ENCODE measurements at places on chromosomes 13 and 19.

- no peak overlapping the region for H3K4me3 ChIP-seq
- no peaks in the 10 kb centered on the region for H3K4me1 ChIP-seq
Observed at GRCh38 chr13:101390461-101390860, 25.8 kb downstream of the NALCN start.

DNA sequence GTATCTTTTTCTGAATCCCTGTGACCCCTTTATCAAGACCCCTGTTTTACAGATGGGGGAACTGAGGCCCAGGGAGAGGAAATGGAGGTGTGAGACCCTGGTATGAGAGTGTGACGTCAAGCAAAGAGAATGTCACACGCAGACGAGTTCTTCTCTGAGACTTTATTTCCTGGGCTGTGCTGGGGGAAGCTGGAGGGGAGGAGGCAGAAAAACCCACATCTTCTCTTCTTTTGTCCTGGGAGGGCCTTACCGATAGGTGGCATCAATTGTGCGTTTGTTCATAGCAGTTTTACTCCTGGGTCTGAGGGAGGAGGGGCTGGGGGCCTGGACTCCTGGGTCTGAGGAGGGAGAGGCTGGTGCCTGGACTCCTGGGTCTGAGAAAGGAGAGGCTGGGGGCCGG, 4.9 kb upstream of the KLK15 start:
- H3K4me1 ChIP-seq, result peaks cover 16% of the 10 kb centered on the region
- no peak overlapping the region for H3K4me3 ChIP-seq
- H3K27me3 ChIP-seq, result peaks cover 15% of the 10 kb centered on the region
- no peak overlapping the region for H3K27ac ChIP-seq
- no peak for DNase-seq

GRCh38 chr19:10189616-10190015, 5.1 kb downstream of the DNMT1 start:
- peaks cover 61% of the 10 kb centered on the region for H3K4me1 ChIP-seq
- H3K4me3 ChIP-seq, result no peak overlapping the region
- no peak for DNase-seq
- no peaks in the 10 kb centered on the region for H3K27me3 ChIP-seq

- H3K4me3 ChIP-seq, result peak overlapping the region; percentile 83
- H3K36me3 ChIP-seq, result no peaks in the 10 kb centered on the region
- no peak for DNase-seq
- no peaks in the 10 kb centered on the region for H3K27me3 ChIP-seq
- peak overlapping the region; percentile 60 for H3K27ac ChIP-seq
- peaks cover 50% of the 10 kb centered on the region for H3K4me1 ChIP-seq
Observed at GRCh38 chr19:925087-925525, 729 bp upstream of the ARID3A start.

DNA sequence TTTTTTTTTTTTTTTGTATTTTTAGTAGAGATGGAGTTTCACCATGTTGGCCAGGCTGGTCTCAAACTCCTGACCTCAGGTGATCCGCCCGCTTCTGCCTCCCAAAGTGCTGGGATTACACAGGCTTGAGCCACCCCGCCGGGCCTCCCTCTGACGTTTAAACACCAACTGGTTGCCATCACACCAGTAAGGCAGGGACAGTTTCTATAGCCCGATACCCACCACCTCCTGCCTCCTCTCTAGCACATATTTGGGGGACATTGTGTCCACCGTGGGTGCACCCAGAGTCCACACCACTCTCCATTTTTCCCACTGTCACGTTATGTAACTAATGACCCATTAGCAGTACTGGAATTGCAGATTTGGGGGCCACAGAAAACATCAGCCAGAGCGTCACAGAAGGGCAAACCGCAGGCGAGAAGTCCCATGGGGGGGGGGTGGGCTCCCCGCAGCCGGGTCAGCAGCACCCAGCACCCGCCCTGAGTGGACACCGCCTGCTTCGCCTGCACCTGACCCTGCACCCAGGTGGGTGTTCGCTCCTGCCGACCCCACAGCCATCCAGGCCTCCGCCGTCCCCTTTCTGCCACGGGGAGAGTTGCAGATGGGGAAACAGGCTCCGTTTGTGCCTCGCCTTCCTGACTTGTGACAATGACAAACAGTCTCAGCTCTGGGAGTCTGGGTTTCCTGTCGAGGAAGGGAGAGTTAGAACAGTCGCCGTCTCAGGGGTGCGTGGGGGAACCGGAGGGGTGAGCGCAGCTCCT, 3.6 kb downstream of the ONECUT3 start:
- no peaks in the 10 kb centered on the region for H3K36me3 ChIP-seq
- H3K27me3 ChIP-seq, result peaks cover 68% of the 10 kb centered on the region
- H3K27ac ChIP-seq, result no peak overlapping the region
- no peak for DNase-seq

DNA sequence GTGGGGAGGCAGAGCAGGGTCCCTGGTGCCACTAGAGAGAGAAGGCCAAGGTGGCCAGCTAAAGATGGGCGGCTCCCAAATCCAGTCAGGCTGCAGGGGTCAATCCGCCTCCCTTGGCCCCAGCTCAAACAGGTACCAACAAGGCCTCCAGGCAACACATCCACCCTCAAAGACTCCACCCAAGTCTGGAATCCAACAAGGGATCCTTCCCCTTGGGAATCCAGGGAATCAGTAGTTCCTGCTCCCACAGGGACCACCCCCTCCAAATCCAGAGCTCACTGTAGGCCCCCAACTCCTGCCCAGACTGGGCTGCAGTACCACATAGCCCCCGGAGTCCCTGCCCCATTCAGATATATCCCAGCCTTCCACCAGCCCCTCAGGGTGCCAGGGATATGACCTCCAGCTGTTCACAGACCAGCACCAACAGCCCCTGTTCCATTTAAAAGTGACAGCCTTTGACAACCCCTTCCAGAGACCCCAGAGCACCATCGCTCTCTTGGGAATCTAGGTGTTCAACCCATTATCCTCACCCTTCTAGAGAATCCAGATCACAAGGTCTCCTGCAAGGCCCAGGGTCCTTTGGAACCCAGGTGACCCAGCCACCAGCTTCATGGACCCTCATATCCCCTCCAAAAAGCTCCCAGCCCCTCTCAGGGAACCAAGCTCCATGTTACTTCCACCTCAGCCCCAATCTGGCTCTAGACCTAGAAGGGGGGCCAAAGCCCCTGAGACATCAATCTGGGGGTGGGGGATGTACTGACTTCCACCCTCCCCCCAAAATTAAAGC, 3.2 kb downstream of the ERF start:
- no peak overlapping the region for H3K27ac ChIP-seq
- DNase-seq, result no peak
- peaks cover 18% of the 10 kb centered on the region for H3K36me3 ChIP-seq
- peaks cover 43% of the 10 kb centered on the region for H3K4me1 ChIP-seq
- H3K4me3 ChIP-seq, result no peak overlapping the region
